ENCODE measurements at places on chromosomes 7 and 10.

DNA sequence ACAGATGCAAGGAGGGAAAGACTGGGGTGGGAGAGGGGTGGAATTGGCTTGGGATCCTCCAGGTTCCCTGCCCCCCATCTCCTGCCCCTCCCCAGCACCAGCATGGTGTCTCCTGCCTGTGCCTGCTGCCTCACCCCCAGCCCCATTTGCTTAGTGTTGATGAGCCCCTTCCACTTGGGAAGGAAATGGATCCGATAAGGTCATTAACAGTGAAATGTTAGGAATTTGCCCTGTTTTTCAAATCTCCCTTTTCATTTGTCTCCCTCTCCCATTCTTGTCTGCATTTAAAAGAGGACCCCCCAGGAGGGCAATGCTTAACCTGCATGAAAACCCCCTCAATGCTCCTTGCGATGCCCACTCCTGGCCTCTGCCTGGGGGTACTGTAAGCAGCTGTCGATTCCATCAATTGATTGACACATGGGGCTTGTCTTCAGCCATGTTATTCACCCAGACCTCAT, 51.5 kb downstream of the HK1 start:
- no peak for DNase-seq

- no peak for DNase-seq
Observed at GRCh38 chr7:6536262-6537260, 14.7 kb downstream of the GRID2IP start.

DNA sequence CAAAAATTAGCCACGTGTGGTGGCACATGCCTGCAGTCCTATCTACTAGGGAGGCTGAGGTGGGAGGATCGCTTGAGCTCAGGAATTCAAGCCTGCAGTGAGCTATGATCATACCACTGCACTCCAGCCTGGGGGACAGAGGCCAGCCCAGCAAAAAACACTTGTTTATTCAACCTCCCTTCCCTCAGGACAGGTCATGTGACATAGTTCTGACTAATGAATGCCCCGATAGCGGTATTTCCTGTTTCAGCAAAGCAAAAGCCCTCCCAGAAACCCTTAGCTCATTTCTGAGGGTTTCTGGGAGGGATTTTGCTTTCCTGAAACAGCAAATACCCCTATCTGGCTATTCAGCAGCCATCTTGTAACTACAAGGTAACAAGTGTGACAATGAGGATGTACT, 157.1 kb downstream of the GATA3 start:
- no peak for DNase-seq

DNA sequence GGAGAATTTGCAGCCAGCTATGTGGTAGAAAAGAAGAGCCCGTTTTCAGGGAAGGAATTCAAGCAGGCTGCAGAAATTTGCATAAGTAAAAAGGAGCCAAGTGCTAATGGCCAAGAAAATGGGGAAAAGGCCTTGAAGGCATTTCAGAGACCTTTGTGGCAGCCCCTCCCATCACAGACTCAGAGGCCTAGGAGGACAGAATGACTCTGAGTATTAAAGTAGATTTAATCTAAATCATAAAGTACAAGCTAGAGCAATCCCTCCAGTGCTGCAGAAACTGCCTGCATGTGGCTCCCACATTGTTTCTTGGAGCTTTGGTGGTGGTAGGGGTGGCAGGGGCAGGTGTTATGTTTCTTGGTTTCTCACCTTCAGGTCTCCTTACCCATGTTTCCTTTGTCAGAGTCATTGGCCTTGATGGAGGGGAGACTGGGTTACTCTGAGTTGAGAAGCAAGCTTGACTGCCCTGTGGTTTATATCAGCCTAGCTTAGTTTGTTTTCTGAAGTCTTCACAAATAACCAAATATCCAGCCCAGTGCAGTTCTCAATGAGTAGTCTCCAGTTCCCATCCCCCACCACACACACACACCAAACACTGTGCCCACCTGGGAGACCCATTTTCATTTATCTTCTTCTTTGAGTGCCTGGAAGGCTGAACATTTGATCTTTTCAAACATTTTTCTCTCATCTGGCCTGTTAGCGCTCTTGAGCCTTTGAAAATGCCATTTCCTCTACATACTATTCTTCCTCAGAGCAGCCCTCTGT, 34.5 kb downstream of the ITPRIP start:
- DNase-seq, result no peak

GRCh38 chr10:47029181-47030009, 118.2 kb downstream of the PTPN20 start:
- no peak for DNase-seq

DNA sequence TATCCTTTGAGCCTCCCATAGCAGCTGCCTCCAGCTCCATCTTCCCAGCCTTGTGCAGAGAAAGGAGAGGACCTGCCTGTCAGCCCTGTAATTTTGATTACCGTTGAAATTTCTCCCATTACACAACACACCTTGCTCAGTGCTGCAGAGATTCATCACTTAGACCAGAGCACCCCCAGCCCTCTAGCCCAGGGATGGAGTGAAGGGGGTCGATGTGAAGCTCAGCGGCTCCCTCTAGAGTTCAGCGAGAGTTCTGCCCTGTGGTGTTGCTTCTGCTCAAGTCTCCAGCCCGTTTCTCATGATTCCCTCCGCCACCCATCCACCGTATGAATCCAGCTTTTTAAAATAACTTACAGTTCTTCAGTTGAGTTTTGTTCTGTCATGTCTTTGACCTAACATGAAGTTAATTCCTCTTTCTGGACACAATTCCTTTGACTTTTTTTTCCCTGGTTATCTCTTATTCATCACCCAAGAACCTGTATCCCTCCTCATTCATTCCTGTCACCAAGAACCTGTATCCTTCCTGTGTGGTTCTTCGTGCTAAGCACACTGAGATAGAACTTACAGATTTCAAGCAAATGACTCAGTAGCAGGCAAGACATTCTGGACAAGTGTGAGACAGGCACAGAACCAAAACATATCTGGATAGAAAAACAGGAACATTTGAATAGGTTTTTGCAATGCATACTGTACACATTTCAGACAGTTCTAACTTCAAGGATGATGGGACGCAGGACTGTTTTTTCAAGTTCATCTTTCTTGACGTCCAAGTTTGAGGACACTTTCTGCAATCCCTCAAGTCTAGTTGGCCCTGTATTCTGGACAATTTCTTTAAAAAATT, 35.0 kb upstream of the ZNF32 start:
- no peak for DNase-seq

GRCh38 chr7:3494947-3495346, 193.9 kb downstream of the SDK1 start:
- DNase-seq, result no peak

DNA sequence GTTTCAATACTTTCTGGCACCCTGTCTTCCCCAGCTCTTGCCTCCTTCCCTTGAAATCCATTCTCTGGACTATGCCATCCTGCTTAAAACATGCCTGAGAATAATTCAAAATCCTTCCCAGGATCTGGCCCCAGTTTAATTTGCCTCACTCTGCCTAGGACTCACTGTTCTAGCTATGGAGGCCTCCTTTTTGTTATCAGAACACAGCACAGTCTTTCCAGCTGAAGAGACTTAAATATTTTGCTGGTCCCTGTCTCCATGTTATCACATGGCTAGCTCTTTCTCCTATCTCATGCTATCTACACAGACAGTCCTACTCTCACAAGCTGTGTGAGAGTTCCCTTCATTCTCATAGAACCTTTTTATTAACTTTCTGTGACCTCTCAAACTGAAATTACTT, 194.8 kb downstream of the RNLS start:
- DNase-seq, result no peak

GRCh38 chr10:35643151-35644049, 1.3 kb upstream of the FZD8 start:
- DNase-seq, result no peak

DNA sequence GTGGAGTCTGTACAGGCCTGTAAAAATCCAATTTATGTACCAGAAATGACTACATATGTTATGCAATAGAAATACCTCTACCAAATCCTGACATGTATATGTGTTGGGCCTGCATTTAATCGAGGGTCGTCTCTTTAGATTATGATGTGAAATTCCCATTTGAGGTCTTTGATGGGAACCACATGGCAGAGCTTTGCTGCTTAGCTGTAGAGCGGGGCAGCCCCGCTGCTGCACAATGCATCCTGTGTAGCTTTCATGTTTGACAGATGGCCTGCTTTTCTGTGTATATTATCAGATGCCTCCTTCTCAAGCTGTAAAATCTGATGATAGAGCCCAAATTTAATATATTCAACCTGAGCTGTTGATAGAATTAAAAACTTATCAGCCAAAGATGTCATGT, 65.8 kb downstream of the RAB18 start:
- no peak for DNase-seq

- DNase-seq, result no peak
Observed at GRCh38 chr7:30788640-30789333, 17.6 kb downstream of the MINDY4 start.

DNA sequence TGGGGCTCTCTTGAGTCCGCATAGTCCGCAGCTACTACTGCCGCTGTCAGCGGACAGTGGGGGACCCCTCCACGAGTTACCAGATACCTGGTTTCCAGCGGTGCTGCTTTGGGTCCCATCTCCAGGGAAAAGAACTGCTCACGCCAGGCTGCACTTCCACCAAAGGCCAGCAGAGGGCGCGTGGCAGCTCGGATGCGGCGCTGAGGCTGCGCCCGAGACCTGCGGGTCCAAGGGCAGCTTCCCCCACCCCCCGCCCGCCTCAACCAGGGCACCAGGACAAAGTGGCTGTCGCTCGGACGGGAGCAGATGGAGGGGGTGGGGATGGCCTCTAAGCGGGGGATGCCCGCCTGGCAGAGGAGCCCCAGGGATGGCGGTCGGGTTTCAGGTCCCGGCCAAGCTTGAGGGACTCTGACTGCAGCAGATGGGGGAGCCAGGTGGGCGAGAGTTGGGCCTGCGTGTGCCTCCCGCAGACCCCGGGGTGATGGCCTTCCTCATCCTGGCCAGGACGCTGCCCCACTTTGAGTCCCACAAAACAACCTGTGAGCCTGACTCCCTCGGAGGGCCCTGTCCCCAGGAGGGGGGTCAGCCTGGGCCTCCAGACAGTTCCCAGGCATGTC, 23.8 kb upstream of the ZNF735 start:
- no peak for DNase-seq

DNA sequence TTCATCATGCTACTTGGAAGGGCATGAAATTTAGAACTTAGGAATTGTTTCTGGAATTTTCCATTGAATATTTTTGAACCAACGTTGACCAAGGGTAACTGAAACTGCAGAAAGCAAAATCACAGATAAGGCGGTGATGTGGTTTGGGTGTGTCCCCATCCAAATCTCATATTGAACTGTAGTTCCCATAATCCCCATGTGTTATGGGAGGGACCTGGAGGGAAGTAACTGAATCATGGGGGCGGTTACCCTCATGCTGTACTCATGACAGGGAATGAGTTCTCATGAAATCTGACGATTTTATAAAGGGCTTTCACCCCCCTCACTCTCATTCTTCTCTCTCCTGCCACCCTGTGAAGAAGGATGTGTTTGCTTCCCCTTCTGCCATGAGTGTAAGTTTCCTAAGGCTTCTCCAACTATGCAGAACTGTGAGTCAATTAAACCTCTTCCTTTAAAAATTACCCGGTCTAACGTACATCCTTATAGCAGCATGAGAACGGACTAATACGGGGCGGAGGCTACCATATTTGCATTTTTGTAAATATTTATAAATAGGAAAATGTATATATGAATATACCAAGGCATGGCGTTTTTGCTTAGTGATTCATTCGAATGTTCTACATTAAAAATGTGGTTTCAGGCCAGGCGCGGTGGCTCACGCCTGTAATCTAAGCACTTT, 12.4 kb downstream of the NMT2 start:
- no peak for DNase-seq

- no peak for DNase-seq
Observed at GRCh38 chr7:44393238-44394111, 68.1 kb upstream of the CAMK2B start.

GRCh38 chr10:15472008-15472407, 100.9 kb upstream of the FAM171A1 start:
- DNase-seq, result no peak

GRCh38 chr10:89646889-89647657, 2.0 kb upstream of the PANK1 start:
- no peak for DNase-seq

GRCh38 chr7:23474829-23475575, 4.7 kb upstream of the IGF2BP3 start:
- no peak for DNase-seq
